Mucosa of gallbladder (tissue), 1 donor: ENCODE measurements at places on chromosomes 2 and 18.

DNA sequence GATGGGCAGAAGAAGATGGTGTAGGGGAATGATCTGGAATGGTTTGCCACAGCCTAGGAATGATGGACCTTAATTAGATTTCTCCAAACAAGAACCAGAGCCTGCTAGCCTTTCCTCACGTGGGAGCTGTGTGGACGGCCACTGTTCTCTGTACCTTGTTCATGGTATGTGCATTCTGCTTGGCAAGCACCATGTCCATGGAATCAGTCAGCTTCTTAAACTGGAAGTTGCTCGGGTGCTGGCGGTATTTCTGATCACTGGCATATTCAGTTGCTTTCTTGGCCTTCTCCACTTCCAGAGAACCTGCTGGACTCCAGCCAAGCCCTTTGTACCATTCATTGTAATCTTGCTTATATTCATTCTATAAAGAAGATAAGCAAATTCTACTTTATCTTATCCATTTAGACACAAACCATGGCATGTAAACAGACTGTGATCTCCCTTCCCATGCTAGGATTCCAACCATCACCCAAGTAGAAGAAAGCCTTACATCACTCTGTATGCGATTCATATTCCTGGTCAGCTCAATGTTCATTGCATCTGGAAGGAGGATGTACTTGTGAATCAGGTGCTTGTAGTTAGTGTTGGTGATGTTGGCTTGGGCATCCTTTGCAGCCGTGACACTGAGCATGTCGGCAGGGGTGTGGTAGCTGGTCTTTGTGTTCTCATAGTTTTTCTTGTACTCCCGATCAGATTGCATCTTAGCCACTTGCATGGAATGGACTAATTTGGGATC, 78.4 kb downstream of the NEB start:
- DNase-seq = peak; percentile 24

DNA sequence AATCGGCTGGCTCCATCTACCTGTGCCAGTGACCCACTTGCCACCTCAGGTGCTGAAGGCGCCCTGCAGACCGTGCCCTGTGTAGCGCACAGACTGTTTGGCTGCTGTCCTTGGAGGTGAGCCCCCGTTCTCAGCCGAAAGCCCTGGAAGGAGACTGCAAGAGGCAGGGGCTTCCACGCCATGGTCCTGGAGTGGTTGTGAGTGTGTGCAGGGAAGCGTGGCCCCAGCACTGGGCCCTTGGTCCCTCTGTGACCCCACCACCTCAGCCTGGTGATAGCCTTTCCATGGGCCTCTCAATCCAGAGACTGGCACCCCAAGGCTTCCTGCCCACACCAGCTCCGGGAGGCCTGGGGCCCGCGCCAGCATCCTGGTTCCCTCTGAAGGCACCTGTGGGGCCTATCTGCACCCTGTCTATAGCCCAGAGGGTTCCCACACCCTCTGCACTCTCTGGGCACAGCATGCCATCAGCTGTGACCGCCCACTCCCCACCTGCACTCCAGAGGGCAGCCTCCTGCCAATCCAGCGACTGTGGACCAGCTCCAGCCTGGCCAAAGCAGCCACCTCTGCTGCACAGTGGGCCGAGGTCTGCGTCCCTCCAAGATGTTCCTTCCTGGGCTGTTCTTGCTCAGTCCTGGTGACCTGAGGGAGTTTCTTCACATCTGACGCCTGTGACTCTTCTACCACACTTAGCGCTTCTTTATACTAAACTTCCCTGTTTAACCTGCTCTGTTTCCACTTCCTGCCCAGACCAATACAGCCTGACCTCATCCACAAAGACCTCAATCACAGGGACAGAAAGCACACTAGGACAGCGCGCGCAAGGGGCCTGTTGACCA, 109.5 kb downstream of the EIPR1 start:
- no peak for DNase-seq

DNA sequence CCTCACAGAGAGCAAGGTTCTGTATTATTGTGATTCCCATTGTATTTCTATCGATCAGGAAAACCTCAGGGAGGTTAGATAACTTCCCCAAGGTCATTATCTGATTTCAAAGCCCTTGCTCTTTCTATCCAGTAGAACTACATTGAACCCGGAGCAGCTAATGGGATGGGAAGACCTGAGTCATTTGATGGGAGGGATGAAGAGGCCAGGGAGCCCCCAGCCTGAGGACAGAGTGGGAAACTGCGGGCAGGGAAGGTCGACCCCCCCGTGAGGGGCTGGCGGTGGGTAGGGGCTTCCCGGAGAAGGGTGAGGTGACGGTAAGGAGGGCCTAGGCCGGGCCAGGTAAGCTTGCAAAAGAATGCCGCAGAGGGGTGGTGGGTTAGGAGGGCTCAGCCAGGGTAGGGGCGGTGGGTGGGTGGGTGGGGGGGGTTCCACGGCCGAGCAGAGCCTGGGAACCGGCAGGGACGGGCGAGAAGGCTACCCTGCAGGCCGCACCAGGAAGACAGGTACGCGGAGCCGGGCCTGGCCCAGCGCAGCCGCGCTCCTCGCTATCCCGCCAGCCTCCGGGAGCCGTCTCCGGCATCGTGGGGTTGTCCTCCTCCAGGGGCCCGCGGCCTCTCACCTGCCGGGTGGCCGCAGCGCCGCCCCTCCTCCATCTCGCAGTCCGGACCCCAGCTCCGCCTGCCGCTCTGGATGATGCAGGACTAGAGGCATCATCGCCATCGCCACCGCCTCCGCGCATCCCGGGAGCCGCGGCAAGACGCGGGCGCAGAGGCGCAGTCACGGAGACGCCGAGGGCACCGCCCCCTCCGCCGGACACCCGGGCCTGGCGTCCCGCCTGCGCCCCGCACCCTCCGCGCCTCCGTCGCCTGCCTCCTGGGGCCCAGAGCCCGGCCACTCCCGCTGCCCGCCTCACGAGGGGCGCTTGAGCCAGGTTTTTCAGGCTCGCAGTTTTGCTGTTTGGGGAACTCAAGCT, at the start of gene GPR75:
GPR75 (minus strand) TSS at position 762 of the 976 bp plus-strand sequence. CDS start 5,211 bp downstream, outside the sequence.
- peak; percentile 15 for DNase-seq

DNA sequence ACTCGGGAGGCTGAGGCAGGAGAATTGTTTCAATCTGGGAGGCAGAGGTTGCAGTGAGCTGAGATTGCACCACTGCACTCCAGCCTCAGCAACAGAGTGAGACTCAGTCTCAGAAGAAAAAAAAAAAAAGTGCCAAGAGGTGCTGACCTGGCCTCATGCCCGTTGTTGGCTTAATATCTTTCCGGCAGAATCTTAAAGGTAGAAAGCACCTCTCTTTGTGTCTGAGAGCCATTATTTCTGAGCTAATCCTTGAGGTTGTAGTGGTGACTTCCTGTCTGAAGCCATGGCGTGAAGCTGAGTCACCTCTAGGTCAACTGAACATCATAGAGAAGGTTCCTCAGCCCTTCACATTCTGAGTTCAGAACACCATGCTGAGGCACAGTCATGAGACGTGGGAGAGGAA, 60.4 kb downstream of the WDSUB1 start:
- DNase-seq = no peak

GRCh38 chr2:8598295-8599165, 83.3 kb upstream of the ID2 start:
- peak; percentile 23 for DNase-seq

GRCh38 chr2:73291093-73291460, 2.3 kb downstream of the EGR4 start:
- DNase-seq = peak; percentile 60

DNA sequence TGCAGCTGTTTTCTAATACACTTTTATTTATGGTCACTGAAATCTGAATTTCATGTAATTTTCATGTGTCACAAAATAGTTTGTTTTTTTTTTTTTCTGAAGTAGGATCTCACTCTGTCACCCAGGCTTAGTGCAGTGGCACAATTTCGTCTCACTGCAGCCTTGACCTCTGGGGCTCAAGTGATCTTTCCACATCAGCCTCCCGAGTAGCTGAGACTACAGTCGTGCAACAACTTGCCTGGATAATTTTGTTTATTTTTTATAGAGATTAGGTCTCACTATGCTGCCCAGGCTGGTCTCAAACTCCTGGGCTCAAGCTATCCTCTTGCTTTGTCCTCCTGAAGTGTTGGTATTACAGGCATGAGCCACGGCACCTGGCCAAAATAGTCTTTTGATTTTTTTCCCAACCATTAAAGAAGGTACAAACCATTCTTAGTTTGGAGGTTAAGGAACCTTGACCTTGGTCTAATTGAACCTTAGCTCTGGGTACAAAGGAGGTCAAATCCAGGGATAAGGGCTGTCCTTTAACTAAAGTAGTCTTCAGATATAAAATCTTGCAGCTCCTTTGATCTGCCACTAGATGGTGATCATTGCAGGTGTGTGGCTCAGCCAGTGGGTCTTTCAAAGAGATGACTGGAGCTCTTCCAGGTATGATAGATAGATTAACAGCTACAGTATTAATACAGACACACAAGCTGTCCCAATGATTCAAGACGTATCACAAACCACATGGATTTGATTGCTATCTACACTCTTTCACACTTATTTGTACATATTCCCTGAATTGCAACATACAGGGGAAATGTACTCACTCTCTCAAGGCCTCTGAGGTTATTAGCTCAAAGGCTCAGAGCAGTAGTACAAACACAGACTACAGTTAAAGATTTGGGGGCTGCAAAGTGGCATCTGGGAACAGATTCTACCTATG, 4.7 kb upstream of the KRCC1 start:
- DNase-seq = no peak

GRCh38 chr2:234958746-234959395, 7.1 kb downstream of the SH3BP4 start:
- no peak for DNase-seq

- no peak for DNase-seq
Measured at GRCh38 chr2:203565076-203565475, 30.0 kb upstream of the RAPH1 start.

GRCh38 chr2:100744589-100744988, 75.3 kb upstream of the NPAS2 start:
- DNase-seq = no peak
